ENCODE measurements at places on chromosomes 11 and 22. TPM values are rescaled to one million over a fixed set of nuclear protein-coding genes. Genes with fewer than 3 reads are reported as not detected.

DNA sequence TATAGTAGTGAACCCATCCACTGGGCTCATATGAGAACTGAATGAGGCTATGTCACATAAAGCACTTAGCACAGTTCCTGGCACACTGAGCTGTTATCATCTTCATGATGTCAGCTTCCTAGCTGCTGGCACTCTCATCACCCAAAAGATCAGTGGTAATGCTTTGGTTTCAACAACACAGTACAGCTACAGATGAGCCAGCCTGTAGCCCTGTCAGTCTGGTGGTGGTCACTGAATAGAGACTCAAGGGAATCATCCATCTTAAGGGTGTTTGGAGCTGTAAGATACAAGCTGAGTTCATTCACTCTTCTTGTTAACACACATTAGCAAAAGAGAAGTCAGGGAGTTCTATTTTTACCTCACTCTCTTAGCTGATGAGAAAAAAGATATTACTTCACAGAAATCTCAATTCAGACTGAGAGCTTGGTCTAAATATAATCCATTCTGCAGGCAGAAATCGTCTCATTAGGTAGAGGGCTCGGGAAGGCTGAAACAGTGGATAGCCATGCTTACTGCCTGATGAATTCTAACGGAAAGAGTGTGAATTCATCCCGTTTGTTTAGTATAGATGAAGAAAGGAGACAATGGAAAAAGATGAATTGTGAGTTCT, 6.3 kb upstream of the SLC1A2 start:
- peaks cover 25% of the 10 kb centered on the region for H3K4me1 ChIP-seq
- H3K4me3 ChIP-seq = no peak overlapping the region
- no peaks in the 10 kb centered on the region for H3K36me3 ChIP-seq
- DNase-seq = no peak

DNA sequence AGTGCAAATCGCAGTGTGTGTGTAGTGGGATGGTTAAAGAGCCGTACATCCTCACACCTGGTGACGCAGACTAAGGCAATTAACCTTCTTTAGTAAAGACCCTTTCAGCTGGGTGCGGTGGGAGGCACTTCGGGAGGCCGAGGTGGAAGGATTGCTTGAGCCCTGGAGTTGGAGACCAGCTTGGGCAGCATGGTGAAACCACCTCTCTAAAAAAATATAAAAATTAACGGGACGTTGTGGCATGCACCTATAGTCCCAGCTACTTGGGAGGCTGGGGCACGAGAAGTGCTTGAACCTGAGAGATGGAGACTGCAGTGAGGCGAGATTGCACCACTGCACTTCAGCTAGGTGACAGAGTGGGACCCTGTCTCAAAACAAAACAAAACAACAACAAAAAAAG, 31.5 kb downstream of the ZBTB16 start:
- H3K27me3 ChIP-seq = no peaks in the 10 kb centered on the region
- H3K36me3 ChIP-seq = peaks cover 40% of the 10 kb centered on the region
- H3K4me1 ChIP-seq = peaks cover 96% of the 10 kb centered on the region
- H3K4me3 ChIP-seq = peak overlapping the region; percentile 46
- peak overlapping the region; percentile 48 for H3K27ac ChIP-seq

DNA sequence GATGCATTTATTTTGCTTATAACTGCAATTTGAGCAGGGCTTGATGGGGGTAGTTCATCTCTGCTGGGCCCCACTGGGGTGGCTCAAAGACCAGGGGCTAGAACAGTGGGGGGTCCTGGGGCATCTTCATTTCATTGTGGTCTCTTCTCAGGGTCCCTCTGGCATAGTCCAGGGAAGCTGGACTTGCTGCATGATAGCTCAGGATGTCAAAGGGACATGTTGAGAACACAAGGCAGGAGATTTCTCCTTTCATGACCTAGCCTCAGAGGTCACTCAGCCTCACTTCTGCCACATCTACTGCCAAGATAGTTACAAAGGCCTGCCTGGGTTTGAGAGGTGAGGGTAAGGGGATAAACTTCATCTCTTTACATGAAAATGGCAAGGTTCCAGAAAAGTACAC, 89.5 kb downstream of the CWC15 start:
- H3K36me3 ChIP-seq = peaks cover 9% of the 10 kb centered on the region
- no peaks in the 10 kb centered on the region for H3K27me3 ChIP-seq
- H3K27ac ChIP-seq = no peak overlapping the region
- no peaks in the 10 kb centered on the region for H3K4me1 ChIP-seq

GRCh38 chr11:15923183-15923582, 433.2 kb downstream of the SOX6 start:
- no peaks in the 10 kb centered on the region for H3K27me3 ChIP-seq
- H3K4me1 ChIP-seq = no peaks in the 10 kb centered on the region
- H3K4me3 ChIP-seq = no peak overlapping the region
- no peaks in the 10 kb centered on the region for H3K36me3 ChIP-seq

Gene TRIOBP
- total RNA-seq = 126 TPM

Gene SNX32
- 0.81 TPM for total RNA-seq
